ENCODE measurements at places on chromosomes 13 and 19.

GRCh38 chr13:94323764-94324758 is 155.4 kb downstream of the DCT start:
- no peak for DNase-seq

GRCh38 chr13:50375792-50376191 is 360.5 kb downstream of the KCNRG start:
- DNase-seq: no peak

- no peak for DNase-seq
Observed at GRCh38 chr13:34413538-34414210, 528.4 kb upstream of the NBEA start.

DNA sequence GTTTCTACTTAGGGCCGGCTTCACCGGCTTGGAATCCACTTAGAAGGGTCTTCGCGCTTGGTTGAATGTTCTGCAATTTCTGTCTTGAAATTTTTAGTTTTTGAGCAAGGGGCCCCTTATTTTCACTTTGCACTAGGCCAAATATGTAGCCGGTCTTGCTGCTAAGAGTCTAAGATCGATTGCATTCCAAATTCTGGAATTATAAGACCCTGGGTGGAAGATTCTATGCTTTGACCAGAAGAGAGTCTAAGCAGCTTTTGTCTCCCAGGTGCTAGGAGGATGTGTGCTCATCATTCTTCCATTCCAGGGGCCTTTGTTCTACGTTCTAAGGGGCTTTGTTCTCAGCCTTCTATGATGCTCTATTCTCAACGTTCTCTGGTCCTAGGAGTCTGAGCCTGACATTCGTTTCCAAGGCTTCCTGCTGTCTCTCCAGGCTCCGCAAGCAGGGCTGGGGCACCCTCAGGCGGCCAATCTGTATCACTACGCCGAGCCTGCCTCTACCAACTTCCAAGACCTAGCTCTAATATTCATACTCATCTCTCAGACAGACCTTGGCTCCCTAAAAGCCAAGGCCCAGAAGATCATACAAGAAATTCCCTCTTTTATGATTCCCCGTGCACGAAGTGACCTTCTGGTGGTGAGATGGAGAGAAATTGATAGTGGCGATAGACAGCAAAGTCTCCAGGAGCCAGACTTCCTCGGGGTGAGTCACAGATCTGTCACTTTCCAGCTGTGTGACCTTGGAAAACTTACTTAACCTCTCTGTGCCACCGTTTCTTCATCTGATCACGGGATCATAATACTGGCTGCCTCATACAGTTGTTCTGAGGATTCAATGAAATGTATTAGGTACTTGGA is 982 bp upstream of the DACT3 start:
- DNase-seq: peak; percentile 88

DNA sequence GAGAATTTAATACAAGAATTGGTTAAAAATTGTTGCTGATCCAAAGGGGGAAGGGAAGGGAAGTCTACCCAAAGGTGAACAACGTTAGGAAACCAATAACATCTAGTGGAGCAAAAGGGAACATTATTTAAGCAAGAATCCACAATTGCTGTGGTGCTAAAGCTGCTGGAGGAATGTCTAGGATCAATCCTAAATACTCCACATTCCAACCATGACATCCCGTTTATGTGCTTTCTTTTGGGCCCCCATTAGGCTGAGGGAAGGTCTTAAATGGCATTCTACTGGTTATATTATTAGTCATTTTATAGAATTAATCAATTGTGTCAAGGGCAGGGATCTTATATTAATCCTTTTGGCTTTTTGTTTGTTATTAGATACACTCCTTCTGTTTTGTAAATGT is 39.9 kb upstream of the VWA8 start:
- DNase-seq: no peak

DNA sequence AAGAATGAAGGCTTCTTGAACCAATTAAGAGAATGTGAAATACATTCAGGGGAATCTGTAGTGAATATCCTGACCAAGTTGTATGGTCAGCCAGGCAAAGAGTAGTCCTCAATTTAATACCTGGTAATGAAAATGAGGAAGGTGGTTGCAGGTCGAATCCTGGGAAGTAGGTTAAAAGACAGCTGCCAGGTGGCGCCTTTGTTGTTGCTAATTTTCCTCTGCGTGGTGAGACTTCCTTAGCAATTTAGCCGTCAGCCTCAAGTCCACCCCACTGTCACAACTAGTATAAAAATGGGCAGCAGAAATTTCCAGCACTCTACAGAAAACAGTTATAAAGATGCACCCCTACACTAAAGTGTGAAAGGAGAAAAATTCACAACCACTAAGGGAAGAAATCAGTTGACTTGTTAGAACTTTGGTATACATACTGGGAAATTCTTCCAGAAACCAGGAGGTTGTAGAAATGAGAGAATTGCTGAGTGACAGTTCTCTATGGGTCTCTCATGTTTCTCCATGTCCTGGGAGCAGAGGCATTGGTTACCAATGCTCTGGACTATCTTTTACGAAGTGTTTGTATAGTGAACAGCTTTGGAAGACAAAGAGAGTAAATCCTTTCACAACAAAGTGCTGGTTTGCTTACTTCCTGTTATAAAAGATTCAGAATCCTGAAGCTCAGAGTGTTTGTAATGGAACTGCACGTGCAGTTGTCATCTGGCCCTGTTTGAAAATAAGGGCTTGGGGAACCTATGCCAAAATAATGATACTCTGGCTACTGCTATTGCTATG is 235.9 kb downstream of the NHLRC3 start:
- DNase-seq: no peak

Data from inflammatory macrophage treated with lipopolysaccharide for 4 hours (primary cell).